Posterior cingulate gyrus (tissue), 11 donors: ENCODE measurements at places on chromosomes 2 and 18.

GRCh38 chr2:174615871-174616436 lies 18.4 kb upstream of the WIPF1 start:
- no peak for DNase-seq

DNA sequence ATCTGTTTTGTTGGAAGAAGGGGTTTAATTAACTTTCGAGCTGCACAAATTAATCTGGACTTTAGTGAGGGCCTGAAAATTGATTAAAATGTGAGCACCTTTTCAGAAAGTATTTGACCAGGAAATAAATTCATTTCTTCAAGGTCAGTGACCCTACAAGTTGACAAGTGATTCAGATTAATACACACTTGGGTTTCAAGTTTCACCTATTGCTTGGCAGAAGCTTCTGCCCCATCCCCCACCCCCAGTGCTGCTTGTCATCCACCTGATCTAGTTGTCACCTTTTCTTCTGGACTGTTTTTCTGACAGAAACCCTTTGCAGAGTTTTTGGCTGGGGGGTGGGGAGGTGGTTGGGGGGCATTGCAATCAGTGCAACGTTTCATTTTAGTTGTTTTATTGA lies 46.2 kb downstream of the RPRM start:
- DNase-seq, result no peak

- DNase-seq, result no peak
Measured at GRCh38 chr2:224121406-224122067, 82.5 kb upstream of the SERPINE2 start.

GRCh38 chr2:43186679-43187374 lies 39.6 kb downstream of the ZFP36L2 start:
- no peak for DNase-seq

- no peak for DNase-seq
Measured at GRCh38 chr18:10320791-10321190, 133.6 kb upstream of the APCDD1 start.

GRCh38 chr18:75827751-75828287 lies 400.3 kb upstream of the SMIM21 start:
- no peak for DNase-seq

GRCh38 chr2:100998235-100998573 lies 3.9 kb upstream of the RPL31 start:
- DNase-seq, result no peak

DNA sequence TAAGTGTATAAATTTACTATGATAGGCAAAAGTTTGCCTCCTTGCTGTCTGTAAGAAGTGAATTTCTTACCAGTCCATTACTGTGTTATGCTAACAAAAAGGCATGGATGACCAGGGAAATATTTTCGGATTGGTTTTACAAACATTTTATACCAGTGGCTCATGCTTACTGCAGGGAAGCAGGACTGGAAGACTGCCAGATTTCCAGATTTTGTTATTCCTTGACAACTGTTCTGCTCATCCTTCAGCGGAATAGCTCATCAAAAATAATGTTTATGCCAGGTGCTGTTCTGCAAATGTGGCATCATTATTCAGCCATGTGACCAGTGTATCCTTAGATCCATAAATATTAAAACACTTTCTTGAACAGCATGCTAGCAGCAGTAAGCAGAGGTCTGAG lies 40.4 kb upstream of the NETO1 start:
- DNase-seq, result no peak

DNA sequence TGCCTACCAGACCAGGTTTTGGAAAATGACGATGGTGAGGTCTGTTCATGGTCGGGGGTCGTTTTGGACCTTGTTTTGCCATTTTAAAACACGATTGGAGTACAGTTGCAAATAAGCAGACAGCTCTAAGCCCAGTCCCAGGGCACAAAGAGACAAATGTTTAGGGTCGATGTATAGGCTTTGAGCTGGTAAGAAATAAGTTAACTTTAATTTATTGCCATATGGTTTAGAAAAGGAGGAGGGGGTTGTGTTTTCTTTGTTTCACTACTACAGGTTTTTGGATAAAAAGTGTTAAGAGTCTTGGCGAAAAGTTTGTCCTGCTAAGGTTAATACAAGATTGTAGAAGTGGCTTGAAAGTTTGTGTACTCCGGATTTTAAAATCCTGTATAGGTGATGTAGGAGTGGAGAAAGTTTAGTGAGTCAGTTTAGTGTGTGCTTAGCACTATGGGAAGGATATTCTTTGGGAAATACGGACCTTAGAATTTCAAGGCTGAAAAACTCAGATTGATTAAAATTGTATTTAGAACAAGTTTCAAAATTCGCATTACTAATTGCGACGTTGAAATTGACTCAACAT lies 1.3 kb downstream of the KCMF1 start:
- no peak for DNase-seq

- no peak for DNase-seq
Measured at GRCh38 chr2:10490806-10491291, 42.7 kb upstream of the ODC1 start.

DNA sequence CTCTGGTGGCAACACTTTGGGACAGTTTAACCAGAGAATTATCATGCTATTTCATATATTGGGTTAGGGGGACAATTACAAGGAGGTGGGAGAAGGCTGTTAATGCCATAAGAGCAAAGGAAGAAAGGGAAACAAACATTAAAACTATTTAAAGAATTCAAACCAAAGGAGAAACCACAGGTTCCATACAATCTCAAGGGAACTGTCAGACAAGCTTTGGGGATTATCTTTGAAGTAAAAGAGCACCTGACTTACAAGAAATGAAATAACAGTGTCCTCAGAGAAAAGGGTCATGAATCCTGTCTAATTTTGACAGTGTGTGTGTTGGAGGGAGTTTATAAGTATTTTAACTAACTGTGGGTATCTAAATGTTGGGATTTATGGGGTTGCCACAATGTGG lies 44.4 kb downstream of the CERS6 start:
- DNase-seq, result no peak

- DNase-seq, result no peak
Measured at GRCh38 chr2:144615866-144616565, 96.1 kb upstream of the ZEB2 start.

DNA sequence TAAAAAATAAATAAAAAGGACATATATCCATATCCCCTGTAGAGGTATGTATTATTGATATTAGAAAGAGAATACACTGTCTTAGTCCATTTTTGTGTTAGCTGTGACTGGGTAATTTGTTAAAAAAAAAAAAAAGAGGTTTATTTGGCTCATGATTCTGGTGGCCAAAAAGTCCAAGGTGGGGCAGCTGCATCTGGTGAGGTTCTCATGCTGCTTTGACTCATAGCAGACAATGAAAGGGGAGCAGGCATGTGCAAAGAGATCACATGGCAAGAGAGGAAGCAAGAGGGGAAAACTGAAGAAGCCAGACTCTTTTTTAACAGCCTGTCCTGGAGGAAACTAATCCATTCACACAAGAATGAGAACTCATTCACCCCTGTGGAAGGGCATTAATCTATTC lies 101.6 kb upstream of the MAP4K3 start:
- DNase-seq, result no peak

- DNase-seq, result no peak
Measured at GRCh38 chr2:239910404-239910803, 114.7 kb downstream of the NDUFA10 start.

DNA sequence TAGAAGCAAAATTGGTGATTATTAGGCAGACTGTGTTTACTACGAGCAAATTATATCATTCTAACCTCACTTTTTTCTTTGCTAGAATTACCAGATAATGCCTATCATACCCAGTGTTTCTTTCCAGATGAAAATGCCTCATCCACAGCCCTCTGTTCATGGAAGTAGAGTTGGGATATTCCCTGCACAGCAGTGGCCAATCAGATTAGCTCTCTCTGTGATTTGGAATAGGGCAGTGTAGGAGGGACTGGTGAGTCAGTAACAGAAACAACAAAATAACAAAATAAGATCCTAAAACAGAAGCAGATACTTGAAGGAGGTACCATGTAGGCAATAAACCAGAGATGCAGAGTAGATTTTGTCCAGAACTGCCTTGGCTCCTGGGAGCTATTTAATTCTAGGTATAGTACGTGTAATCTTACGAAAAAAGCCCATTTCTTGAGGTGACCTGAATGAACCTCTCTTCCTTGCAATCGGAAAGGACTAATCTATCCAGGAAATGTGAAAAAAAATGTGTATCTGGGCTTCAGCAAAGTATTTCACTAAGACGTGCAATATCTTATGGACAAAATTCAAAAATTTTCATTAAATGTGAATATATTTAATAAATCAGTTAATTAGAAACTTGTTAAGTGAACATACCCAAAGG lies 18.4 kb upstream of the TMEM17 start:
- DNase-seq, result no peak

GRCh38 chr2:29698216-29698615 lies 223.2 kb downstream of the ALK start:
- DNase-seq, result no peak

GRCh38 chr18:76402026-76402990 lies 92.7 kb downstream of the ZNF516 start:
- DNase-seq, result no peak

GRCh38 chr2:101930019-101930418 lies 61.7 kb upstream of the IL1R2 start:
- no peak for DNase-seq

GRCh38 chr2:203543898-203544328 lies 8.8 kb upstream of the RAPH1 start:
- DNase-seq, result no peak

GRCh38 chr2:47077442-47078117 lies 77.5 kb downstream of the STPG4 start:
- DNase-seq, result no peak

DNA sequence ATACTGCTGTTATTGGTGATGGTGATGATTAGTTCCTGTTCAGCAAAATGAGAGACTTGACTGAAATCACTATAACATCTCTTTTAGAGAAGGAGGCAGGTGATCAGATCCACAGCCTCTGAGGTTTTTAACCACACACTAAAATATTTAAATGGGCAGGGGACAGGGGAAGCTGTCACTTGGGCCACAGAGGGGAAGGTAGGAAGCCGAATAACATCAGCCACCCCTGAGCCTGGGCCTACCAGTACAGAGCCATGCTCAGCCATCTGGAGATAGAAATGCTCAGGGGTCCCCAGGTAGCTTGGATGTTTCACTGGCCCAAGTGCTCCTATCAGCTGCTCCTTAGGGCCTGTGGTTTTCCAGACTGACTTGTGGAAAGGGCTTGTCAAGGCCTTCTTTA lies 122.3 kb downstream of the MRO start:
- DNase-seq, result no peak

- no peak for DNase-seq
Measured at GRCh38 chr2:96423291-96423690, 81.9 kb downstream of the NEURL3 start.

- no peak for DNase-seq
Measured at GRCh38 chr2:198055716-198056115, 251.3 kb downstream of the PLCL1 start.

DNA sequence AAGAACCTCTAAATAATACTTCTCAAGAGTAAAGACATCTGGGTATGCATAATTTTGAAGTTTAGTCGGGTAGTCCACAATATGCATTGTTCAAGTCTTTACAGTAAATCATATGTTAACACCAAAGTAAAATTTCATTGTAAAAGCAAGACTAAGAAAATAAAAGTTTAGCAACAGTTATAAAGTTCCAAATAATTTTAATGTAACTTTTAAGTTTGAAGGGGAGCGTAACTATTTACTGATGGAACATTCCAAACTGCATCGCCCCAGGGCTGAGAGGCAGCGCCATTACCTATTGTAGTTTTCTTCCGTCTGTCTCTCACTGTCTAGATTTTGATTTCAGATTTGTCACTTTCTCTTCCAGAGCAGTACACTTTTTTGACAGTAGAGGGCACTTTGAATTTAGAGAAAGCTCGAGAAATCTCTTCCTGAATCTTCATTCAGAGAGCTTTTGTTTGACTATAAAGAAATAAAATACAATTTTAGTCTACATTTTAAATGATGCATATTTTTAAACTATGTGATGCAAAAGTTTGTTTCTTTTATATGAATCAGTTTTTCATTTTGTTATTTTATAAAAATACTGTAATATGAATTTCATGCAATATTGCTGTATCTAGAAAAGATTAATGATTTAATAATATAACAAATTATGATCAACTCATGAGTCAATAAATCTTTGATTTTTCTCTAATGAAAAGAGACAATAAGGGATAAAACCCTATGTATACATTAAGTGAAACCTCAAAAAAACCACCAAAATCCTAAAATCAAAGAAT lies 389.8 kb downstream of the FIGN start:
- no peak for DNase-seq

GRCh38 chr2:158486970-158487325 lies 30.2 kb downstream of the PKP4 start:
- no peak for DNase-seq

GRCh38 chr2:216464104-216464720 lies 34.4 kb upstream of the RPL37A start:
- no peak for DNase-seq

- DNase-seq, result no peak
Measured at GRCh38 chr18:68083776-68084175, 567.3 kb upstream of the DSEL start.

DNA sequence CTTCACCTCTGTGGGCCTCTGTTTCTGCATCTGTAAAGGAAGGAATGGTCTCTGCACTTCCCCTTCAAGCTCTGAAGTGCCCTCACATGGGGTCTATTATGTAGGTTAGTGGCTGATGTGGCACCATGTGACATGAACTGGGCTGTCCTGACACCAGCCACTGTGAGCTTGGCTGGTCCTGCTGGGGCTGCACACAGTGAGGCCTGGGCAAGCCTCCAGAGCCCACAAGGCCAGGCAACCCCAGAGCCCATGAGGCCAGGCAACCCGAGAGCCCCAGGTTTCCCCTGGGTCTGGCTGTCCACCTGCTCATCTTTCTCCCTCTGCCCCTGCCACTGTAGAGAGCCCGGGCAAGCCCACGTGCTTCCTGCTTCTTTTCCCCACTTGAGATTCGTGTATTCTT lies 150.1 kb upstream of the SMAD2 start:
- DNase-seq, result no peak

DNA sequence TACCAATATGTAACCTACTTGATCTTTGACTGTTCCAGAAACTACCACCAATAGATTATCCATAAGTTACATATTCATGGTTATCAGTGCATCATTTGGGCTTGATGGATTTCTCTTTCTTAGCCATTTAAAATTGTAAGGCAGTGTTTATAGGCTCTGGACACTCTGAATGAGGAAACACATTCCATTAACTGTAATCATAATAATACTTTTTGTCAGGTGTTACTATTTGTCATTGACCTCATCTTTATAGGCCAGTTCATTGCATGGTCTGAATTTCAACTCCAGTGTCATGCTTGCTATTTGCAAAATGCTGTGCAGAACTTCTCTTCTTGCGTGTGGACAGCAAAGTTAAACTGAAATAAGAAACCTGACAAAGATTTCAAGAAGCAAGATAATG lies 1340.2 kb upstream of the ZEB2 start:
- no peak for DNase-seq

GRCh38 chr2:195343942-195344530 lies 313.0 kb upstream of the SLC39A10 start:
- DNase-seq, result no peak

DNA sequence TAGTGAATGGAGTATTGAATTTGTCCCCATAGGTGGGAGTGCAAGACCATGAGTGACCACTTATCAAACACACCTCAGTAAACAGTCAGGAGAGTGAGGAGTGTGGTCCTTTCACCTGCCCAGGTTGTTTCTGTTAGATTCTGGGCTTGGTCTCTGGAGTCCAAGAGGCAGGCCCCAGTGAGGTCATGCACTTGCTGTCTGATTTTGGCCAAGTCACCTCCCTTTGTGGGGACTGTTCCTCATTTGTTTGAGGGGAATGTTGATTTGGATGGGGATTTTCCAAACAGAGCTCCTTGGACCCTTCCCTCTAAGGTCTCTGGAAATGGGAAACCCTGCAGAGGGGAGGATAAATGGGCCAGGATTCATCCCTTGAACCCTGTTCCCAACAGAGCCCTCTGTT lies 7.3 kb downstream of the IL1RN start:
- DNase-seq, result no peak

- no peak for DNase-seq
Measured at GRCh38 chr2:130735200-130735599, 6.3 kb downstream of the GPR148 start.
